Fibroblast of upper back skin (primary cell): ENCODE measurements at places on chromosomes 5 and 9.

DNA sequence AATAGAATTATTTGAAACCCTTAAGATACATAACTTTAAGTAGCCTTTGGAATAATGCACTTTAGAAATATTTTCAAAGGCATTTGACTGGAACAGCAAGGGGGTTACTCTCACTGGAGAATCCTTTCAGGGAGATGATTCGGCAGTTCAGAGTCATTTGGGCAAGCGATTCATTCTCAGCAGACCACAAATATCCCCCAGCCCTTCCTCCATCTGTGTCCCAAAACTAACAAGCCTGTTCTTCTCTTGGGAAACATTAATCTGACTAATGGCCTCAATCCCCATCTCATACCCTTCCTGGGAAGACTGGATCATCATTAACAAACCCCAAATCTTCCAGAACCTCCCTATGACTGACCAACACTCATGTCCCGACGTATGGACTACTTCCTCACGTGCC lies 65.8 kb upstream of the S1PR3 start:
- DNase-seq: peak; percentile 58

- no peak for DNase-seq
Observed at GRCh38 chr5:170103447-170103846, 2.2 kb upstream of the FOXI1 start.

DNA sequence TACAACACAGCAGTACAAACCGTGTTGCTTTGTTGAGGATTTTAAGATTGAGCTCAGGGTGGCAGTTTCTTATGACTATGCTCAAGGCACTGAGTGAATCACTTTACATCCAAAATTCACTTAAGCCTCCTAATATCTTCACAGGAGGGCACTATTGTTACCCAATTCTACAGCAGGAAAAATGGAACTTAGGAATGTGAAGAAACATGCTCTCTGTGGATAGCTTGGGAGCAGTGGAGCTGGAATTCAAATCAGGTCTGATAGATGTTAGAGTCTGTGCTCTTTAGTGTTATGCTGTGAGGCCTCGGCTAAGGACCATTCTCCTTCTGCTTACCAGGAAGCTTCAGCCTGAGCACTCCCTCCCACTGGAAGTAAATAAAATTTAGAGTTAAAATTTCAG lies 18.7 kb upstream of the HMHB1 start:
- DNase-seq: peak; percentile 42

DNA sequence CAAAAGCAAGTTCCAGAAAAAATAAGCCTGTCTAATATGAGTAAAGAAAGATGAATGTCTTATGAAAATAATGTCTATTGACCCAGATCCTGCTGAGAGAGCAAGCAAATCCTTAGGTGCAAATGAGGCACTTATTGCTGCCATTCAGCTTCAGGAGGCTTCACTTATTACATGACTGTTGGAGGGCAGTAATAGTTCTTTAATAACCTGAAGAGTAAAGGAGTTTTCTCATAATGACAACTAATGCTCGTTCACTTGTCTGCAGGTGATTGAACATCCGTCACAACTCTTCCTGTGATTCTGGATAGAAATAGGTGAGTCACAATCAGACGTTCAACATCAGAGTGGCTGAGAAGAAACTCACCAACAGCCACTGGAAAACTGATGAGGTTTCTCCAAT lies 58.3 kb downstream of the SPOCK1 start:
- no peak for DNase-seq

DNA sequence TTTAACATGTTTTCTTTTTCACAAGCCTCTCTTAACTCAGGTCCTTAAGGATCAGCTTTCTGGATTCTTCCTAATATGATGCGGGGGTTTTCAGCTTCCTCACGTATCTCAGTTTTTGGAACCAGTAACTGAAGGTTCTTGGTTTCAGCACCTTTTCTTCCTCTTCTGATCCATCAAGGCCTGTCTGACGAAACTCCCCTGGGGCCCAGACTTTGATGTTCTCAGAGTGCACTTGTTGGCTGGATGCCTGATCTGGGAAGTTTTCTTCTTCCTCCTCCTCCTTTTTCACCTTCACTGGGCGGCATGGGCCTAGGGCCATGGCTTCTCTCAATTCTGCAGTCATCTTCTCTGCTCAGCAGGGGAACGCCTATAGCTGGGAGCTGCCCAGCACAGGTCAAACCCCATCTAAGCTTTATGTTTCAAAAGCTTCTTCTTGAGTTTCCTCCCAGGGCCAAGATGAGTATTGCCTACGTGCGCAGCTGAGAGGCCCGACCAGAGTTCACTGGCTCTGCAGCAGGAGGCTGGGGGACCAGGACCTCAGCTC lies 44.8 kb downstream of the GHR start:
- no peak for DNase-seq

- no peak for DNase-seq
Observed at GRCh38 chr9:71571186-71571585, 197.1 kb downstream of the CEMIP2 start.

DNA sequence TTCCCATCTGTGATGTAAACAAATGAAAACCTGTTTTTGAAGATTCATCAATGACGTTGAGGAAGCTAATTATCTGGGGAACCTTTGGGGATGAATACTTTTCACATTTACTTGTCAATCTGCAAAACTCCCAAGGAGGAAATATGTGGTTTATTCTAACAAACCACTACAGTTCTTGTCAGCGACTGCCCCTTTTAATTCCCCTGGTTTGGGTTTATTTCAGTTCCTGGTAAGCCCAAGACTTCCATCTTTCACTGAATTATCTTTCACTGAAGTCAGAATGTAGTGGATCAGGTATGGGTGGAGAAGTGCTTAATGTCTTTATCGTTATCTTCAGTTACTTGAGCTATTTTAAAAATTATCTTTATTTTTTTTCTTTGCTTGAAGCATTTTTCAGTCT lies 40.2 kb downstream of the TLR4 start:
- no peak for DNase-seq
